ENCODE measurements at places on chromosomes 2 and 18.

GRCh38 chr18:43396266-43396665 lies 119.0 kb upstream of the SYT4 start:
- no peak for DNase-seq

- no peak for DNase-seq
These were observed 2.0 kb downstream of the GPC1 start for GRCh38 chr2:240437551-240437860.

DNA sequence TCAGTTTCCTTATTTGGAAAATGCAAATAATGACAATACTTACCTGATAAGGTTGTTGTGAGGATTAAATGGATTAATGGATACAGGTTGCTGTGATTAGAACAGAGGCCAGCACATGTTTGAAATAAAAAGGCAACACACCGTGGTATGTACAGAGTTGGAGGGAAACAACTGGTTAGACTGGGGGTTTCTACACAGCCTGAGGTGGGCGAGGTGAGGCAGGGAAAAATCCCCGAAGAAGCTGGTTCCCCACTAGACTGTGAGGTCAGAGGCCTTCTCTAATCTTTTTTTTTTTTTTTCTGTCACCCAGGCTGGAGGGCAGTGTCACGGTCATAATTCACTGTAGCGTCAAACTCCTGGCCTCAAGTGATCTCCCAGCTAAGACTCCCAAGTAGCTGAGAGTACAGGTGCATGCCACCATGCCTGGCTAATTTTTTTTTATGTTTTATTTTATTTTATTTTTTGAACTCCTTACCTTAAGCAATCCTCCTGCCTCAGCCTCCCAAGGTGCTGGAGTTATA lies 1.2 kb upstream of the E2F6 start:
- no peak for DNase-seq

GRCh38 chr2:104638190-104638858 lies 215.6 kb upstream of the POU3F3 start:
- no peak for DNase-seq

- DNase-seq, result peak; percentile 10
These were observed 899 bp downstream of the SLC1A4 start for GRCh38 chr2:64989982-64990614.

GRCh38 chr18:35164133-35164532 lies 76.7 kb upstream of the ZNF397 start:
- DNase-seq, result no peak

- DNase-seq, result no peak
These were observed 1220.4 kb upstream of the ZEB2 start for GRCh38 chr2:145740302-145740701.

GRCh38 chr2:200032895-200033294 lies 77.5 kb downstream of the MAIP1 start:
- no peak for DNase-seq

GRCh38 chr2:66539452-66539851 lies 104.5 kb downstream of the MEIS1 start:
- no peak for DNase-seq

GRCh38 chr2:235666213-235666781 lies 172.5 kb downstream of the AGAP1 start:
- peak; percentile 71 for DNase-seq

DNA sequence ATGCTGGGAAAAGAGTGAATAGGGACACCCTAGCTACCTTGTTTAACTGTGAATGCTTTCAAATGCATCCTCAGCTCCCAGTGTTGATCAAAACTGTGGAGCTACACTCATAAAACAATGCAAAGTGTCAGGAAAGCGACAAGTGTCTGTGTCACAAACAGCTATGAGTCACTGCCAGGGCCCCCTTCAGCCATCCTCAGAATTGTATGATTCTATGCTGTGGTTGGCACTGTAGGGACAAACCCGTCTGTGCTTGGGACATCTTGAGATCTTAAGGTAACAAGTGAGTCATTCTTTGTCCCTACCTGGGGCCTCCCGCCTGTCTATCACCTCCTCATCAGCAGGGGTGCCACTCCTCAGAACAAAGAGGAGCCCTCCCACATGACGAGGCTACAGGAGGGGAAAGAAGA lies 42.4 kb downstream of the KLF7 start:
- DNase-seq, result no peak

DNA sequence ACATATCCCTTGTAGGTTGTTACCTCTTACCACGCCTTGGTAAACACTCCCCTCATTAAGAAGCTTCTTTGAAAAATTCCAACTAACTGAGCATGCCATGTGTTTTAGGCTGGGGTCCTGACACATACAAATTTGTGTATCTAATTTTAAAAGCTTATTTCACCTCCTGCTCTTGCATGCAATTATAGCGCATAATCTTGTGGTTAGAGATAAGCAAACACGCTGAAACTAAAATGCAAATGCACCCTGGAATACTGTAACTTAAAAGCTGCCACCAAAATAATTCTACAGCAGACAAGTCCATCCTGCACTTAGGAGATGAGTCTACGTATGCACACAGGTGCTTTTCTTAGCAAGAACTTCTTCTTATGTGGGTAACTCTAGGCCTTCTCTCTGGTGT lies 990.2 kb downstream of the TSN start:
- DNase-seq, result no peak

DNA sequence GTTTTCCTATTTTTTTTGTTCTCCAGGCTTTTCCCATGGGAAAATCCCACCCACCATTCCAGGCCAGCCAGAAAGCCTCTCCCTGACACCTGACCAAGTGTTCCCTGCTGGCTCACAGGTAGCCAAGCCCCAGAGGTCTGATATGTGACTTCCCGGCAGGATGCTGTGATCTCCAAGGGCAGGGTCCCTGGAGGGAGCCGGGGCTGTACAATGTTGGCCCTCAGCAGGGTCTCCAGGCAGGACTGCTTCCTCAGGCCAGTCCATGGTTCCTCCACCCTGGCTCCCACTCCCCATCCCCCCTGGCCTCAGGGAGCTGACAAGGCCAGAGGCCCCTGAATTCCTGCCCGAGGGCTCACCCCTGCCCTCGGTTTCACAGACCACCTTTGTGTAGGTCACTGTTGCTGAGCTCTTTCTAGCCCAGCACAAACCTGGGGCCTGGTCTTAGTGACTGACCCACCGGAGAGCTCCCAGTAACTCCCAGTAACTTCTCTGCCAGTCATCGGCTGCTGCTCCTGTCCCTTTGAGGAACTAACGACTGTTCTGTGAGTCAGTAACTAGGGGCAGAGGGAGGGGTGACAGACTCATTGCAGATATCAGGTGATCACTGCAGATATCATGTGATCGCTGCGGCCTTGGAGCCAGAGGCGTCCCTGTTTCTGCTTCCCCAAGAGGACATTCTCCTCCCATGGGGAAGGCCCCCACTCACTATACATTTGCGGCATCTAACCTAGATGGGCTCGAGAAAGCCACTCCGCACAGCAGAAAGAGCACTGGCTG lies 38.7 kb downstream of the SDC1 start:
- peak; percentile 33 for DNase-seq

DNA sequence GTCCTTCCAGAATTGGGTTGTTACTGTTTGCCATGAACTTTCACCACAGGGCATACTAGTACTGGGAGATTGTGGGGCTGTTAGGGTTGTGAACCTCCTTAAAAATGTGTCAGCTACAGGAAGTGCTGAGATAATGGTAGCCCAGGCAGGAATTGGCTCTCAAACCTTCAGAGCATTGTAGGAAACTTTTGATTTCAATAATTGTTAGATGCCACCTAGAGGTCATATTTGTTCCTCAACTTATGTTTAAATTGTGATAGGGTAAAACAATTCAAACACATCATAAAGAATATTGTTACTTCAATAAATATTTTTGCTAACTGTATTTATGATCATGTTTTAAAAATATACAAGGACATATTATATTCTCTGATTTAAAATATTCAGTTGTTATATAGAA lies 594.6 kb downstream of the ADCYAP1 start:
- DNase-seq, result no peak

- DNase-seq, result no peak
These were observed 3.4 kb upstream of the ASNSD1 start for GRCh38 chr2:189657867-189658266.

DNA sequence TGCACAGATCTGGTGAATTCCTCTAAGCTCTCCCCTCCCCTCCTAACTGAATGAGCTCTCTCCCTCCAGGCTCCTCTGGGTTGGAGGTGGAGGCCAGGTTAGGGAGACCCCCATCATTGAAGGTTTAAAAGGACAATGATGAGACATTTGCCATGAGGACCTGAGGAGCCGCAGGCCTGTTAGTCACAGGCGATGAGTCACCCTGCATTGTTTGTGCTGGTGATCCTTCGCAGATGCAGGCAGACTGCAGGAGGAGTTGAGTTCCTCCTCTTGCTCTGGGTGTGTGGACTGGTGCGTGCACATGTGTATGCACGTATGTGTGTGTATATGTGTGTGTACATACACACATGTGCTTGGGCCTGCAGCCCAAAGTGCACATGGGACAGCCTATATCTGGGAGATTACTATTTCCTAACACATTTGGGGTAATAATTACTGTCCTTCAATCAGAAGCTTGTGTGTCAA lies 42.0 kb downstream of the MCFD2 start:
- peak; percentile 90 for DNase-seq

DNA sequence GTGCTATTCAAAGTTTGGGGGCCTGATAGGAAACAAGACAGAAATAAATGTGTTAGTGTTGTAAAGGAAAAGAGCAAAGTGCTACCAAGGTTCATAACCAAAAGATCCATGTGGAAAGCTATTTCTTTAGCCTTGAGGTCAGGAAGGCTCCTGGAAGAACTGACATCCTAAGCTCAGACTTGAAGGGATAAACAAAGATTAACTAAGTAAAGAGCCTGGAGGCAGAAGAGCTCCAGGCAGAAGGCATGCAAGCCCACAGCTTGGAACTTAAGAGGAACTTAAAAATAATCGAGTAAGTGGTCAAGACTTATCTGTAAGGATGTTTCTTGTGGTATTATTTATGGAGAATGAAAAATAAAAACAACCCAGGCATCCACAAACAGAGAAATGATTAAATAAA lies 245.0 kb upstream of the MGAT5 start:
- no peak for DNase-seq

- DNase-seq, result no peak
These were observed 3.6 kb downstream of the LIMS2 start for GRCh38 chr2:127671557-127672302.

GRCh38 chr2:215637651-215638050 lies 201.8 kb upstream of the FN1 start:
- DNase-seq, result peak; percentile 10

- DNase-seq, result no peak
These were observed 56.3 kb downstream of the PAX3 start for GRCh38 chr2:222242532-222242931.

DNA sequence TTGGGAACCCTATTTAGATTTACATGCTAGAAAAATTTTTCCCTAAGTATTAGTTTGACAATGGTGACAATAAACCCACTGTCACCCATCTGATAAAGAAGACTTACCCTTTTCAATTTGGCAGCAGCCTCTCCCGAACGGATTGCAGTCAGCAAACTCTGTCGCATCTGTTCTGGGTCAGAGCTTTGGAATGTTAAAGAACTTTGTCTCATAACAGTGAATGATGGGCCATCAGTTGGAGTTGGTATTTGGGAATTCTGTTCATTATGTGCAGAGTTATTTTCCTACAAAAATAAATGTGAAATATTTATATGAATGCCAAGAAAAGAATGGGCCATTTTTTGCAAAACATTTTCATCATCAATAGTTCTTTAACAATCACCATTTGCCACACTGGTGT lies 70.8 kb upstream of the GRB14 start:
- DNase-seq, result peak; percentile 51

- DNase-seq, result no peak
These were observed 103.3 kb downstream of the COL6A3 start for GRCh38 chr2:237310515-237311114.

DNA sequence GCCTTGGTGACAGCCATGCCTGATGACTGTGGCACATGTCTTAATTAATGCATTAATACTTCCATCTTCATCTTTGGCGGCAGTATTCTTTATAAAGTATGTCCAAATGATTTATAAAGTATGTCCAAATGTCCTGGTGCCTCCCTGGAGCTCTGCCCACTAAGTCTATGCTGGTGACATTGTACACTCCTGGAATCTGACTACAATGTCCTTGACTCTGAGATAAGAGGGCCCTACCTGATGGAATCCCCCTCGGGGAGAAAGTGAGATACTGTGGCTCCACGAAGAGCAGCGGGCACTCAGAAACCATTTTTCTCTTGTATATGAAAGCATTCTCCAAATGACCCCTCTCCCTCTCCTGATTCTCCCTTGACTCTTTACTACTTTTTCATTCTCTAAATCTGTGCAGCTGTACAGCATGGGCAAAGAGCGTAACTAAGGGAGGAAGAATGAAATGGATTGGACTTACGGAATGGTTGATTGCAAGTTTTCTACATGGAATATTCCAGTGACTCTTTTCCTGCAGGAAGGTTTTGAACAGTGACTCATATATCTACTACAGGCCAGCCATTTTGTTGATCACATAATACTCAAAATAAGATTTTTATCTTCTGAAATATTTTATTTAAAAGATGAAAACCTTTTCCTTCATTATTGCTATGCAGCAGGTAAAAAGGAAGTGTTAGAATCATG lies 17.3 kb downstream of the RAB12 start:
- no peak for DNase-seq

DNA sequence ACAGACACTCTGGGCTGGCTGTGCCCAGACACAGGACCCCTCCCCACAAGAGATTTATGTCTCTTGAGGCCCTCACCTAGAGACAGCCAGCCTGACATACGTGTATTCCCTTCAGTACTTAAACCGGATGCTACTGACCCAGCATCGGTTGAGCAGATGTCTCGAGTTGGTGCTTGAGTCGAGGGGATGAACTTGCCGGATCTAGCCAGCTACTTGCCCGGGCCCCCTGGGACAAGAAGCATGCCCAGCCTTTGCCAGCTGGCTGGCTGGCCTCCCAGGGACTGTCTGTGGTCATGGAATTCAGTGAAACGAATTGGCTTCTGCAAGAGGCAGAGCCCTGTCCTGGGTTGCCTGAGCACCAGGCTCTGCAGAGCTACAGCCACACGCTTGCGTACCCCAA lies 36.0 kb downstream of the DNMT3A start:
- DNase-seq, result peak; percentile 57

DNA sequence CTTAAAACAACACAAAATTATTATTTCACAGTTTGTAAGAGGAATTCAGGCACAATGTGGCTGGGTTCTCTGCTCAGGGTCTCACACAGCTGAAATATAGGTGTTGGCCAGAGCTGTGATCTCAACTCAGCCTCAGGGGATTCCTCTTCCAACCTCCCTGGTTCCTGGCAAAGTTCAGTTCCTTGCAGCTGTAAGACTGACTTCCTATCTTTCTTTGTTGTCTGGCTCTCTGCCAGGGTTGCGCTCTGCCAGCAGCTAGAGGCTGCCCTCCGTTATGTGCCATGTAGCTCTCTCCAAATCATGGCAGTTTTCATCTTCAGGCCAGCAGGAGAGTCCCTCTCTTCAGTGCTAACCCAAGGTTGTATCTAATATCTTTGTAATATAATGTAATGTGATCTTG lies 272.5 kb upstream of the KCNJ3 start:
- no peak for DNase-seq

DNA sequence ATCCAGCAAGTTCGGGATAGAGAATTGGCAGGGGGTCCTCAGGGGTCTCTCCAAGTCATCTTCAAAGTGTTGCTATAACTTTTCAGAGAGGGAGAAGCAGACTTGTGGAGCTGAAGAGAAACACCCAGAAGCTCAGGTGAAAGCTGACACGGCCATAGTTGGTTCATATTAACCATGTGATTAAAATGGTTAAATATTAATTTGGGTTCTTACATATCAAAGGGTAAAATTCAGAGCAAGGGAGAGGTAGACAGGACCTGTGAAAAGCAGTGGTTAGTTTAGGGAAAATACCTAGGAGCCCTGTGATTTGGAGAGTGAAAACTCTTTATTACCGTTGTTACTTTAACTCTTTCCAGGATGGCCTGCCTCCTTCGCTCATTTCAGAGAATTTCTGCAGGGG lies at the start of gene UGT1A6:
UGT1A6 (plus strand) TSS at position 243 of the 400 bp plus-strand sequence; CDS start at position 358, 115 bp downstream.
- DNase-seq, result no peak

All from AG08395 (cell line).